GM23338 (cell line): ENCODE measurements at places on chromosomes 13 and 19. TPM values are rescaled to one million over a fixed set of nuclear protein-coding genes. Genes with fewer than 3 reads are reported as not detected.

Gene CEACAM3
- polyA plus RNA-seq, result not detected in 2 replicates

DNA sequence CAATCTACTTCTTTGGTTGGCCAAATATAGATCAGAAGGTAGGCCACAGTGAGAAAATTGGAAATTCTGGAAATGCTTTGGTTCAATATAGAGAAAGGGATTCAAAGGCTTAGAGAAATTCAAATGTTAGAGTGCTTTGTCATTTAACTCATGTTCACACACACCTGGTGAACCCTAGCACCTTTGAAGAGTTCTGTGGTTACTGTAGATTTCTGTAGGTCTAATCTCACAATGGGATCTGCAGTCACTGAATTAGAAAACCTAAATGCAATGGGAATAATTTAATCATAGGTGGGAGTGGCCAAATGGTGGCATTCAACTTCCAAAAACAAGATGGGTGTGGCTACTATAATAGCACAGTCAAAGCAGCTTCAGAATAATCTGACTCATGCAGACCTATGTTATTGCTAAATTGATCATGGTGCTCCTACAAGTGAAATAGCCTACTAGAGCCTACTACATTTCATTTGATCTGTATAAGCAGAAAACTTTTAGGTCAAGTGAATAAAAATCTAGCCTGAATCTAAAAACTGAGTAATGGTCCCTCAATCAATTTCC, 1152.9 kb downstream of the PCDH9 start:
- H3K27me3 ChIP-seq, result no peaks in the 10 kb centered on the region
- H3K36me3 ChIP-seq, result no peaks in the 10 kb centered on the region
- no peaks in the 10 kb centered on the region for H3K4me1 ChIP-seq

- DNase-seq, result peak; percentile 19
- no peaks in the 10 kb centered on the region for H3K27me3 ChIP-seq
- no peaks in the 10 kb centered on the region for H3K36me3 ChIP-seq
- no peak overlapping the region for H3K4me3 ChIP-seq
- no peak overlapping the region for H3K27ac ChIP-seq
These were observed 160.8 kb upstream of the SERP2 start for GRCh38 chr13:44212633-44213396.

Gene IGFL2
- polyA plus RNA-seq, result not detected in 2 replicates

DNA sequence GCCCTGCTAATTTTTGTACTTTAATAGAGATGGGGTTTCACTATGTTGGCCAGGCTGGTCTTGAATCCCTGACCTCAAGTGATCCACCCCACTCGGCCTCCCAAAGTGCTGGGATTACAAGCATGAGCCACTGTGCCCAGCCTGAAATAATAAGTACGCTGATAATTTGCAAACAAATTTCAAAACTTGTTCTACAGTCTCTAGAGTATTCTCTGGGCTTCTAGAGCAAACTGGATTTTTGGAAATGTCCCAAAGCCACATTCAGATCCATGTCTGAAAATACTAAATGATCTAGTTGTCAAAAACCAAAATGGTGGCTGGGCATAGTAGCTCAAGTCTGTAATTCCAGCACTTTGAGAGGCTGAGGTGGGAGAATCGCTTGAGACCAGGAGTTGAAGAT, 39.9 kb upstream of the PSPC1 start:
- DNase-seq, result no peak
- no peak overlapping the region; the same call in 1 of the 2 replicates for H3K27ac ChIP-seq
- no peaks in the 10 kb centered on the region for H3K27me3 ChIP-seq
- H3K4me1 ChIP-seq, result no peaks in the 10 kb centered on the region
- no peak overlapping the region for H3K4me3 ChIP-seq

DNA sequence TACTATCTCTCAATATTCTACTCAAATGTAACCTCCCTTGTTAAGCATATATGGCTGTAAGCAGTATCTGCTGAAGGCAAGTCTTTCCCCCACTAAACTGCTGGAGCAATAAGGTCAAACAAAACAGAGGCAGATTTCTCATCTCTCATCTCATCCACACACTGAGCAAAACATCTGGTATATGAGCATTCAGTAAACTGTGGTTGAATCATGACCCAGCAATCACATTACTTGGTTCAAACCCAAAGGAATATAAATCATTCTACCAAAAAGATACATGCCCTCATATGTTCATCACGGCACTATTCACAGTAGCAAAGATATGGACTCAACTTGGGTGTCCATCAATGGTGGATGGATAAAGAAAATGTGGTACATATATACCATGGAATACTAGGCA, 344.4 kb downstream of the SUCLA2 start:
- no peak for DNase-seq
- no peak overlapping the region for H3K4me3 ChIP-seq
- no peaks in the 10 kb centered on the region for H3K27me3 ChIP-seq
- no peak overlapping the region for H3K27ac ChIP-seq
